ENCODE measurements at places on chromosomes 2 and 18. TPM values are rescaled to one million over a fixed set of nuclear protein-coding genes. Genes with fewer than 3 reads are reported as not detected.

The PDE1A gene
- total RNA-seq, result 12.9 TPM

The DSG1 gene
- not detected for total RNA-seq

DNA sequence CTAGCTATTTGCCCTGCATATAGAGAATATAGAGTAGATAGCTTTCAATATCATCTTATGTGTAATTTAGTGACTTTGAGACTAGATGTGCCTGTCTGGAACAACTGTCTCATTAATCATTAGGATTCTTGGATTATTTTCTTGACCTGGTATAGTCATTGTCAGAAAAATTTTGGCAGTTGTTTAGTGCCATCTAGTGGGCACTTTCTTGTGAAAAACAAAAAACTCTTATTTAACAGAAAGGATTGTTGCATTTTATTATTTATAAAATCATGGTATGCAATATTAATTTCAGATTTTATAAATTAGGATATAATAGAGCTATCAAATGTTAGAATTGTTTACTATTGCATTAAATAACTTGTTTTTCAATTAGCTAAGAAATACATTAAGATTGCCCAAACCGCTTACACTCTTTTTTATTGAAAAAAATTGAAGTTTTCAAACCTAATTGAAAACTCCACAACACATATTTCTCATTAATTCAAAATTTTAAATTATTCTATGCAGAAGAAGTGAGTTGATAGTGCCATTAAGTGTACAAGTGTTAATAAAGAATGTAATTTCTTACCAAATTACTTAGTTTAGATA, 80.3 kb downstream of the DYNAP start:
- no peak overlapping the region for H3K27ac ChIP-seq
- H3K4me3 ChIP-seq, result no peak overlapping the region
- no peaks in the 10 kb centered on the region for H3K36me3 ChIP-seq
- peak; percentile 48 for DNase-seq
- no peaks in the 10 kb centered on the region for H3K27me3 ChIP-seq

- H3K27ac ChIP-seq, result no peak overlapping the region
- peak; percentile 90 for DNase-seq
- H3K36me3 ChIP-seq, result no peaks in the 10 kb centered on the region
These were observed 20.6 kb downstream of the RPL37A start for GRCh38 chr2:216519154-216519762.

GRCh38 chr2:127829845-127830246, 18.9 kb upstream of the WDR33 start:
- no peak overlapping the region for H3K4me3 ChIP-seq
- DNase-seq, result peak; percentile 34
- H3K27me3 ChIP-seq, result no peaks in the 10 kb centered on the region
- H3K4me1 ChIP-seq, result no peaks in the 10 kb centered on the region
- H3K27ac ChIP-seq, result no peak overlapping the region

DNA sequence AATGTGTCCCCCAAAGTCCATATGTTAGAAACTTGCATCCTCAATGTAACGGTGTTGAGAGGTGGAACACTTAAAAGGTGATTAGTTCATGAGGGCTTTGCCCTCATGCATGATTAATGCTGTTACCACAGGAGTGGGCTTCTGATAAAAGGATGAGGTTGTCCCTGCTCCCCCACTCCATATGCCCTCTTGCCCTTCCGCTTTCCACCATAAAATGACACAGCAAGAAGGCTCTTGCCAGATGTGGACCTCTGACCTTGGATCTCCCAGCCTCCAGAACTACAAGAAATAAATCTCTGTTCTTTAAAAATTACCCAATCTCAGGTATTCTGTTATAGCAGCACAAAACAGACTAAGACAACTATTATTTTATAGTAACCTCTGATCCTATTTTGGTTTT, 412.1 kb downstream of the NBAS start:
- no peaks in the 10 kb centered on the region for H3K36me3 ChIP-seq
- no peaks in the 10 kb centered on the region for H3K27me3 ChIP-seq
- H3K4me3 ChIP-seq, result no peak overlapping the region

DNA sequence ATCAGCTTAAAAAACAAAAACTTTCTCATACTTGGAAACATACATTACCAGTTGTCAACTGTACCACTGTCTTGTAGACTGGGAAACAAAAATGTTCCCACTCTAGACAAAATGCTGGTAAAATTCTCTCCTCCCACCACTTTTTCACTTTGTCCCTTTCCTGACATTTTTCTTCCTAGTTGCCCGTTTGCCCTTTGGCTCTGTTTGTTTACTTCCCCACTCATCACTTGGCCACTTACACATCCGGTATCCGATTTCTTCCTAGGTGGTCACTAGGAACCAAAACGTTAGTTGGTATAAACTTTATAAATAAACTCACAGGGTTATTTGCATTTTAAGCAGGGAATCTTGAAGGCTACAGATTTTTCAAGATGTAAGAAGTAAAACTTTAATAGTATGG, 84.9 kb downstream of the METTL4 start:
- no peaks in the 10 kb centered on the region for H3K4me1 ChIP-seq
- no peak overlapping the region for H3K27ac ChIP-seq
- DNase-seq, result no peak
- H3K27me3 ChIP-seq, result no peaks in the 10 kb centered on the region
- H3K36me3 ChIP-seq, result no peaks in the 10 kb centered on the region
- H3K4me3 ChIP-seq, result no peak overlapping the region

GRCh38 chr2:10400978-10401951, 46.9 kb downstream of the ODC1 start:
- H3K36me3 ChIP-seq, result no peaks in the 10 kb centered on the region
- peak overlapping the region; percentile 42 for H3K27ac ChIP-seq
- H3K4me1 ChIP-seq, result peaks cover 55% of the 10 kb centered on the region
- no peaks in the 10 kb centered on the region for H3K27me3 ChIP-seq
- H3K4me3 ChIP-seq, result no peak overlapping the region

DNA sequence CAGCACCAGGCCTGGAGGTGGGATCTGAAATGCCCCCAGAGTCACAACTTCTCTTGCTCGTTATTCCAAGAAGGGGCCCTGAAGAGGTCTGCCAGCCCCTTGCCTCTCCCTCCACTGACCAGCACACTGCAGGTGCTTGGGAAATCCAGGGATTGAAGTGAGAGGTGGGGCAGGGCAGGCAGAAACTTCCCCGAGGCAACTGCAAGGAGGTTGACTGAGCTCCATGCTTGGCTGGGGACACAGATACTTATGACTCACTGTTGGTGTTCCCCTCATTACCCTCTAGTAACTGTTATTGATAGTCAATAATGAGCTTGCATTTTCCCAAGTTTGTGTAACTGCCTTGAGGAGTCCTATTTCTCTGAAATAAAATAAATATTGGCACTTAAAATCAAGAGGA, 47.5 kb downstream of the MARCO start:
- H3K4me3 ChIP-seq, result no peak overlapping the region
- DNase-seq, result no peak
- H3K27me3 ChIP-seq, result no peaks in the 10 kb centered on the region
- no peak overlapping the region for H3K27ac ChIP-seq
- no peaks in the 10 kb centered on the region for H3K4me1 ChIP-seq
- no peaks in the 10 kb centered on the region for H3K36me3 ChIP-seq

Data from muscle of leg (tissue), 16 donors.